ENCODE measurements at places on chromosomes 13 and 19.

- DNase-seq, result no peak
Observed at GRCh38 chr19:1967087-1967608, 26.2 kb downstream of the CSNK1G2 start.

DNA sequence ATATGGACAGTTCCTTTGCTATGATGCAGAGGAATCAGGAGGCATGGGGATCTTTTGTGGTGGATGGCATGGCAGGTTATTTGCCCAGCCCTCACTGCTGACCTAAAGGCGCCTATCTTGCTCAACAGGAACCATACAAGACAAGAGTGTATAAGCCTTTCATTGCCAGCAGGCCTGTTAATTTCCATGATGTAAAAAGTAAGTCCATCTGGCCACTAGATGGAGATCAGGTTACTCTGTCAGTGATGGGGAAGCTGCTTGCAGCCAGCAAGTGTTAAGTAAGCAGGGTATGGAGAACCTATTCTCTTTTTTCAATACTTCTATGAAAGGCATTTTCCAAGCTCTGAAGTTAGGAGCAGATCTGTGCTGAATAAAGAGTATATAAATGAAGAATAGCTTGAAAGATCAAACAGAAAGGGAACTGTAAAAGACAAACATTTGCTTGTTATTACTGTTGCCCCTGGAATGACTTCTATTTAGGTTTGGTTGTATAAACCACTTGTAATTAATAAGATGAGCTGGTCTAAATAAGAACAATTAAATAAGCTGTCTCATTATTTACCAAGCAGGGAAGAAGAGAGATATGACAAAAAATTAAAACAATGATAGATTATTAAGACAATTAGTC is 210.9 kb downstream of the RGCC start:
- peak; percentile 79 for DNase-seq

DNA sequence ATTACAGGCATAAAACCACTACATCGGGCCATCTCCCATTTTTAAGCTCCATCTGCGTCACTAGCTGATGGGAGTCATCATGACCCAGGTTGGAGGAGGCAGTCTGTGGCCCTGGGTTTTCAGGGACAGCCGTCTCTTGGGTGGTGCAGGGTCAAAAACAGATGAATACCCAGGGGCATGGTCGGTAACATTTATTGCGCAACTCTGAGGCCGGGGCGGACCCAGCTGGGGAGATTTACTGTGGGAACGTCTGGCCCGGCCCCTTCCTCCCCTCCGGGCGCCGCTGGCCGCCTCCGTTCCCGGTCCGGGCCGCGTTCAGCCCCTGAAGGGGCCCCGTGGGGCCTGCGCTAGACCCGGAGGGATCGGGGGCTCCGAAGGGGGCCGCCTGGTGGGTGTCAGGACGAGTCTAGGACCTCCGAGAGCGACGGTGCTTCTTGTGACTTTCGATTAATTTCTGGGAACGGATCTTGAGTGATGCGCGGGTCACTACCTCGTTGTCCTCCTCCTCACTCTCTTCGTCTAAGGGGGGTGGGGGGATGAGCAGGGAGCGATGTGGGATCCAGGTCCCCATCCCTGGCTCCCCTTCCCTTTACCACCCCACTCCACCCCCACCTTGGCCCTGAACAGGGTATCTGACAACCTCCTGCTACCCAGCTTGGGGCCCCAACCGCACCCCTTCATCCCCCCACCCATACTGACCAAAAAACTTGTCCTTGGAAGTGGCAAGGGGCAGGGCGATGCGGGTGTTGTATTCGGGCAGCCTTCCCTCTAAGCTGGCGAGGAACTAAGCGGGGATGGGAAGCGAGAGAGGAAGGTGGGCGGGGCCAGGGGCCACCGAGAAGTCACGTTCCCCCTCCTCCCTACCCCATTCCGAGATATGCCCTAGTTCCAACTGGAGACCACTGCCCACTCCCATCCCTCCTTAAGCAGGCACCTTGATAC is 1.6 kb upstream of the RGL3 start:
- DNase-seq, result peak; percentile 28

GRCh38 chr13:97285221-97285955 is 63.3 kb downstream of the MBNL2 start:
- no peak for DNase-seq
